ENCODE measurements at places on chromosomes 12 and 14.

GRCh38 chr12:124509300-124509675 is 58.1 kb downstream of the NCOR2 start:
- DNase-seq, result no peak

DNA sequence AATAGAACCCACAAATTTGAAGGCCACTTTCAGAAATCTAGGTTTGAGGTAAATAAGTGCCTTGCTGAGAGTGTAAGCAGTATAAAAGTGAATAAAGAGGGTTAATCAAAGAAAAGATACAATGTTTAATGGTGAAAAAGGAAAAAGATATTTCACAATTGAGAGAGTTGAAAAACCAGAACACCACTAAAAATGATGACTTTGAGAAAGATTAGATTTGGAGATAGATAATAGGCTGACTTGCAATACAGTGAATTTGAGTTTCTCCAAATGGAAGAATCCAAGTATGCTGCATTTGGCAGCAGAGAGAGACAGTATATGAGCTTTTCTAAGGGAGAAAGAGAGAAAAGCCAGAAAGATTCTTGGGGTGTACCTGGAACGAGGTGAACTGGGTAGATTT is 2.2 kb downstream of the DENR start:
- no peak for DNase-seq

GRCh38 chr12:123346946-123347345 is 17.7 kb downstream of the SBNO1 start:
- no peak for DNase-seq

- no peak for DNase-seq
These were observed 4.3 kb downstream of the NUAK1 start for GRCh38 chr12:106134294-106134949.

- DNase-seq, result peak; percentile 42
These were observed 9.5 kb upstream of the NUMB start for GRCh38 chr14:73467800-73468199.

GRCh38 chr14:37172024-37172869 is at the start of gene SLC25A21:
SLC25A21 (minus strand) TSS chr14:37172606.
- no peak for DNase-seq

- no peak for DNase-seq
These were observed 1.3 kb downstream of the SETD3 start for GRCh38 chr14:99479160-99479905.

DNA sequence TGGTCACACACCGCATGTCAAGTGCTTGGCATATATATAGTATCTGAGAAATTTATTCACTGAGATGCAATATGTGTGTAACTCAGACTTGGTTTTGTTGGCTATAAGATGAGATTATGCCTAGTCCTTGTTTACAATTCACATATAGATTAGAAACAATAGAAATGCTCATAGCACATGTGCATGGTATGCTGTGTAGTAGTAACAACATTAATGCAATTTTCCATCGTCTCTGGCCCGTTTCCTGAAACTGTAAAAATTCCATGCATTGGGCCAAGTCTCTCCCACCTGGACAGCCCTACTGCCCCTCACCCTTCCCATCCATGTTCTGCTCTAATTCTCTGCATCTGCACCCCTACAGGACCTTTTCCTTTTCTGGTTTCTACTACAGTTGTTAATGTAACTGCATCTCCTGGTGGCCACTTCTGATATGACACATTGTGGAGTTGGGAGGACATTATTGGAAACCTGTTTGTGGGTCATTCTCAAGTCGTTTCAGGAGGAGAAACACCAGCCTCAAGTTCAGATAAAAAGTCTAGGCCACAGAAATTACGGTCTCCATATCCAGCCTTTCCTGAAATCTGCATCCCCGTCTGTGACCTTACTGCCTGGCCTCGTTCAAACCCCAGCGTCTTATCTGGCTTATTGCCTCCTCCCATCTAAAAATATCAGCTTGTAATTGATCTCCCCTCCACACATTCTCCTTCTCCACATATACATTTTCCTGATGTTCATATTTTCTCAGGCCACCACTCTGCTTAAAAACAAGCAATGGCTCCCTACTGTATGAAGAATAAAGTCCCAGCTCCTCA is 37.5 kb downstream of the EMP1 start:
- peak; percentile 41 for DNase-seq

GRCh38 chr12:46470975-46471374 is 98.4 kb upstream of the SLC38A2 start:
- DNase-seq, result no peak

- DNase-seq, result peak; percentile 97
These were observed at the start of gene MAGOHB for GRCh38 chr12:10613349-10614055. MAGOHB (minus strand) TSS chr12:10613609; CDS start chr12:10613532, 77 bp downstream.

DNA sequence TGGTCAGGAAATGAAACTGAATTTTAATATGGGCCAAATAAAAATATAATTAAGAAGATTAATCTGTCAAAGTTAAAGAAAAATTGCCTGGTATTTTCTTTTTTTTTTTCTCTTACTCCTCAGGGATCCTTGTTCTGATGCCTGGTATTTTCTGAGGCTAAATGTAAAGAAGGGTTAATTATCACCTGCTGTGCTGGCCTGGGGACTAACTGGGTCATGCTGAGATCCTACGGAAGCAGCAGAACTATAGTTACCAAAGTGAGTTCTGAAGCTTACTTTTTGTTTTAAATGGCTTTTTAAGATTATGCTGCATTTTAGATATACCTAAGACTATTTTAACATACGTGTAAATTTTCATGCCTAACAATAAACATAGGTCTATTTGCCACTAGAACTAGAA is 23.3 kb downstream of the ZC2HC1C start:
- DNase-seq, result no peak

GRCh38 chr12:126507231-126507630 is 1442.0 kb downstream of the AACS start:
- no peak for DNase-seq

DNA sequence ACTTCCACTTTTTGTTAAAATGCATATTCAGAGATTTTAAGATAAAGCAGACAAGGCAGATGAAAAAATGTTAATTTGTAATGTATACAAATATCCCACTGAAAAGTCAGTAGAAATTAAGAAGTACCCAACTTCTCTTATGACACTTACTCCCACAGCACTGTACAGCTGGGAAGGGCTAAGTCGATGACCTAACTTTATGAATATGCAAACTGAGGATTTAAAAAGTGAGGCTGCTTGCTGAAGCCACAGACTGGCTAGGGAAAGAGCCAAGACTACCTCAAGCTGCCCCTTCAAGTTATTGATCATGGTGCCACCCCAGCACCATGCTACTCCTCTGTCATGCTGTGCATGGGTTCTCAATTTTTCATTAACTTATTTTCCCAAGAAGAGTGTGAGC is 17.0 kb downstream of the PPM1H start:
- no peak for DNase-seq

DNA sequence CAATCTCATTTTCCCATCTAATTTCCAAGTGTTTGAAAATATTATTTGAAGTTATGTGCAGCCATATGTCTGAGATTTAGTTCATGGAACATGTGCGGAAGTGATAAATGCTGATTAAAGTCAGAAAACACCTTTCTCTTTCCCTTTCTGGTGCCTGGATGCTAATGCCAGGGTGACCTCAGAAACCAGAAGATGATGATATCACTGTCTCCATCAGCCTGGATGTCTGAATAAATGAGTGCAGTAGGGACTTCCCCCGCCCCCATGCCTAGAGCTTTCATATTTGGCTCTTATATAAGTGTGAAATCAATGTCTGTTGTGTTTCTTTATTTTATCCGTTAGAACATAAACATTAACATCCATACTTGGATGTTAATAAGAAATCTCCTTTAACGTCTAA is 261.9 kb upstream of the LRIG3 start:
- peak; percentile 15 for DNase-seq
